MM.1S (cell line): ENCODE measurements at places on chromosomes 2 and 18.

DNA sequence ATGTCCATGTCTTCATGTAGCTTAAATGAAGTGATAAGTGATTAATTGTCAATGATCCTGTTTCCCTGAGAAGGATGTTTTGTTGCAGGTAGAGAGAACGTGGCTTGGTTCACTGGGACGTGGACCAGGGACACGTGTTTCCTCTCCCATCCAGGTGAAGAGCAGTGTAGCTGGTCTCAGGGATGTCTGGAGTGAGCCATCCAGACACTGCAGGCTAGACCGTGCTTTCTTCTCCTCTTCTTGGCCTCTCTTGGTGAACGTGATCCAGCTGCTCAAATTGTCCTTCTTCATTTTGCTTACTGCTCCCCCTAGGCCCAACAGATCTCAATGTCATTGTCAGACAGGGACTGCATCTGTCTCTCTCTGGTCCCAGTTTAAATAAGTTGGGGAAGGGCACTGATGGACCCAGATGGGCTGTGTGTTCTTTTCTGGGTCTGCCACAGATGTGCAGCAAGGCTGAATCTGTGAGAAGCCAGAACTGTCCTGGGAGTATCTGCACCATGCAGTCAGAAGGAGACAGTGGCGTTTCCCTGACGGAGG lies 263.8 kb downstream of the CYRIA start:
- DNase-seq, result no peak

GRCh38 chr2:241813644-241814392 lies 4.8 kb downstream of the NEU4 start:
- DNase-seq, result no peak

- DNase-seq, result no peak
Observed at GRCh38 chr2:52238782-52239181, 1206.8 kb upstream of the NRXN1 start.

- no peak for DNase-seq
Observed at GRCh38 chr18:2907550-2908135, 60.8 kb downstream of the EMILIN2 start.

- no peak for DNase-seq
Observed at GRCh38 chr2:67006373-67006960, 390.7 kb upstream of the ETAA1 start.

DNA sequence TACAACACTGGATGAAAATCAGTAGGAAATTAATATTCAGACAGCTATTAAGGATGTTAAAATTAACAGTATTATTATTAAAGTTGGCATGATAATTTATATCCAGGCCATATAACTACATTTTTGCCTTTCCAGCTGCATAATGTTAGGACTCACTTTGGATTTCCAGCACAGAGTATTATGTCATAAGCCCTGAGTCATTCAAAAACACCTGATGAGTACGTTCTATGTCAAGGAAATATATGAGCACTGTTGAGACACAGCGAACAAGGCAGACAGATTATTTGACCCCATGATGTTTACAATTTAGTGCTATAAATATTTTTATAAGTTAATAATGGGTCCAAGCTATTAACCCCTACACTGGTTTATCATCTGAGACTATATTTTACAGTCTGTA lies 59.8 kb upstream of the RIT2 start:
- DNase-seq, result no peak

DNA sequence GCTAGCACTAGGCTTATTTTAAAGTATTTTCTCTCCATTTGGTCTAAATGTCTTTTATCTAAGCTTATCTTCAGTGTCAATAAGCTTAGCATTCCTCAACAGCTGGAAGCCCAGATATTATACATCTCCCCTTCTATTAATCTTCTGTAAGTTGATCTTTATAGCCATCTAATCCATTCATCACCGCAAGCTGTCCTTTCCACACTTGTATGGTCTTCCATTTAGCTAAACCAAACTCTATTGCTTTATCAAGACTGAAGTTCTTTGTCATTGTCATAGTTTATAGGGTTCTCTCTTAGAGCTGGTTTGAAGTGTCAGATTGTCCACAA lies 101.3 kb upstream of the GPR45 start:
- DNase-seq, result no peak
